ENCODE measurements at places on chromosomes 6 and 20.

DNA sequence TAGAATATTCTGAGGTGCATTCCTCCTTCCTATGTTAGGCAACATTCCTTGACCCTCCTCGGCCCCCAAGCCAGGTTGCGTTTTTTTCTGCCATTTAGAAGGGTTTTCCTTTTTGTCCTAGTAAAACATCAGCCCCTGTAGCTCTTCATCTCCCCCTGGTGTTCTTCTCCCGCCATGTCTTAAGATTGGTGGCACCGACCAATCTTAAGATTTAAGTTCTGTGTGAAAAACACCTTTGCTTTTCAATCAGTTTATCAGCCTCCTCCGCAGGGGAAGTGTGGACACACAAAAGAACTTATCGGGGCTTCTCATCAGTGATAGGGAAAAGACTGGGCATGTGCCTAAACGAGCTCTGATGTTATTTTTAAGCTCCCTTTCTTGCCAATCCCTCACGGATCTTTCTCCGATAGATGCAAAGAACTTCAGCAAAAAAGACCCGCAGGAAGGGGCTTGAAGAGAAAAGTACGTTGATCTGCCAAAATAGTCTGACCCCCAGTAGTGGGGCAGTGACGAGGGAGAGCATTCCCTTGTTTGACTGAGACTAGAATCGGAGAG, 719 bp upstream of the EDN1 start:
- DNase-seq: no peak

DNA sequence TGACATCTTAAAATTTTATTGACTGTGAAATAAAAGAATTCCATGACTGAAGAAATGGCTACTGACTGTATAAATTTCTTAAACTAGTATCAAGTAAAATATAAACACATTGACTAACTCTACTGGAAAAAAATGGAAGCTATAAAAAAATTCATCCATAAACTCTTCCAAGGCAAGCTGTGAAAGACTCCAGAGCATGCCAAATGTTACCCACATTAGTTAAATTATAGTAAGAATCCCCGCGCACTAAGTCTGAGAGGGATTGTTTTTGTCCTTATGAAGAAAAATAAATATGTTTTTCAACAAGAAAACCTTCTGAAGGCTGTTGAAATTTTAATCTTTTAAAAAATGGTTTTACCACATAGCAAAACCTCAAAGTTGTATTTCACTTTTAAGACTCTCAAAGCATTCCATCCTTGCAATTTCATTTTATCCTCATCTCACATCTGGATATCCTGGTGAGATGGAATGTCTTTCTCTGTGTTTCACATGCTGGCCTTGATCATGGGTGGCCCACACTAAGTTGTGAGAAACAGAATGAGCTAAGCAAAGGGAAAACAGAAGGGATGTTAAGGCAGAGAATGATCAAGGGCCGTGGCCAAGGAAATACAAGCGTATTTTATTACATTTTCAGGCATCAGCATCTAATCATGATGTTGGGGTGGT, 732.5 kb downstream of the KIF16B start:
- DNase-seq: no peak

- DNase-seq: no peak
These were observed 125.8 kb downstream of the MYB start for GRCh38 chr6:135306740-135307420.

GRCh38 chr6:133191323-133191722, 49.8 kb upstream of the EYA4 start:
- no peak for DNase-seq

DNA sequence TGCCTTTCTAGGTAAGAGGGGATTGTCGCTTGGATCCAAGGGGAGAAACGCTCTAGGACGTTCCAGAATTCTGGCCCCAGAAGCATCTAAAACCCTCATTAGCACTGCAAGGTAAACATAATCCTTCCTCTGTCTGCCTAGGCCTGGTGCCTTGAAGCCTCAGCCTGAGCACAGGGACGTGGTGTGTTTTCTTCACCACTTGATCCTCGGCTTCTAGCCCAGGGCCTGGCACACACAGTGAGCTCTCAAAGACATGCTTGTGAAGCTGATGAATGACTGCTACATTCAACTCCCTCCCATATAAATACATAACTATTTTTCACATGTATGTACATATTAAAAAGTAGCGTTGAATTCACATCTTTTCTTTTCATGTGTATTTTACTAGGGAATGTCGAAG, 100.3 kb downstream of the ISM1 start:
- no peak for DNase-seq

- DNase-seq: no peak
These were observed 114.6 kb upstream of the THBS2 start for GRCh38 chr6:169368200-169368599.

GRCh38 chr6:15682965-15683822, 20.4 kb upstream of the DTNBP1 start:
- no peak for DNase-seq

GRCh38 chr6:100186552-100186951, 192.5 kb upstream of the MCHR2 start:
- DNase-seq: no peak

GRCh38 chr6:141539617-141540016, 593.1 kb upstream of the GJE1 start:
- no peak for DNase-seq

GRCh38 chr20:49203011-49203410, 14.9 kb upstream of the STAU1 start:
- no peak for DNase-seq

- no peak for DNase-seq
These were observed 2.5 kb downstream of the SMIM13 start for GRCh38 chr6:11096109-11096508.

- no peak for DNase-seq
These were observed 18.7 kb downstream of the LEMD2 start for GRCh38 chr6:33770124-33770832.

DNA sequence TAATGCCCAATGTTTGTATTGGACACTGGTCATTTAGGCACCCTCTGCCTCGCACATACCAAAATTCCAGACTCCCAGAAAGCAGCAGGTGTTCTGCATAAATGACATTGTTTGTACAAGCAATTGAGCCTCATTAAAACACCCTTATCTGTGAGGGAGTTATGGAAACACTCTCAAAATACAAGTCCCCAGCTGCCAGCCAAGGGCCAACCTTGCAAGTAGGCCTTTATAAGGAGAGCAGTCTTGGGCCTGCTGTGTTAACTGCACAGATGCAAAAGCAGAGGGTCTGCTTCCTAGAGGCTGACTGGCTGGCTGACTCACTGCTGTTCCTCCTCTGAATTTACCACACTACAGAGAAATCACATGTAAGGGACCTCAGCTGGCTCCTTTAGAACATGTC, 150.4 kb upstream of the HMGN3 start:
- no peak for DNase-seq

- DNase-seq: no peak
These were observed 104.0 kb upstream of the CARMIL1 start for GRCh38 chr6:25175196-25175595.

DNA sequence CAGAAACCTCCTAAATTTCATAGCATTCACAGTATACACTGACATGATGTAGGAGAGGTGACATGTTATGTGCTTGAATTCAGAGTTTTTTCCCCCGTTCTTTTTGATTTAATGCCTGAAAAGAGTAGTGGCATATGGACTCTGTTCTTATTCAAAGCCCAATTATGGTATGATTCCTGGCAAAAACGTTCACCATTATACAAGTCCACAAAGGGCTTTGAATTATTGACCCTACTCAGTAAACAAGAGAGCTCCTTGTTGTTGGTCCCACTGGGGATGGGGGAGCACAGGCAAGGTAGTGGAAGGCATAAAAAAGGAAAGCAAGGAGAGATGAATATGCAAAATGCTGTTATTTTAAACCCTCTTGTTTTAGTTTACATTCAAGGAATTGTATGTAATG, 136.0 kb upstream of the AHI1 start:
- no peak for DNase-seq

DNA sequence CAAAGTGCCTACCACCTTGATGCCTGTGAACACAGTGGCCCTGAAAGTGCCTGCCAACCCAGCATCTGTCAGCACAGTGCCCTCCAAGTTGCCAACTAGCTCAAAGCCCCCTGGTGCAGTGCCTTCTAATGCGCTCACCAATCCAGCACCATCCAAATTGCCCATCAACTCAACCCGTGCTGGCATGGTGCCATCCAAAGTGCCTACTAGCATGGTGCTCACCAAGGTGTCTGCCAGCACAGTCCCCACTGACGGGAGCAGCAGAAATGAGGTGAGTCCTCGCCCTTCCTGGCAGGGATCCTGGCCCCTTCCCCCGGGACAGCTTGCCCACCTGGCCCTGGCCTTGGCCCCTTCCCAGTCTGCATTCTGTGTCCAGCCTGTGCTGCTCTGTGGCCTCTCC, 17.9 kb downstream of the MAVS start:
- DNase-seq: no peak

- no peak for DNase-seq
These were observed 111.0 kb downstream of the SYCP2 start for GRCh38 chr20:59822291-59823029.

- DNase-seq: no peak
These were observed 254.6 kb downstream of the ANKRD60 start for GRCh38 chr20:57973886-57974285.

GRCh38 chr20:44145131-44145775, 41.7 kb downstream of the JPH2 start:
- DNase-seq: no peak

Measured in stimulated activated CD8-positive, alpha-beta memory T cell treated with anti-CD3 and anti-CD28 coated beads, Interleukin-4, amount 100 ng/mL, for 1 hour (primary cell).